ENCODE measurements at places on chromosomes 11 and 22. TPM values are rescaled to one million over a fixed set of nuclear protein-coding genes. Genes with fewer than 3 reads are reported as not detected.

OR8J1 gene
- not detected for total RNA-seq

NCAM1 gene
- total RNA-seq, result under 0.01 TPM

MIOX gene
- not detected for total RNA-seq

PTDSS2 gene
- 42.3 TPM for total RNA-seq

P4HA3 gene
- 0.27 TPM for total RNA-seq

OR52H1 gene
- 4.3 TPM for total RNA-seq

STARD10 gene
- 34.7 TPM for total RNA-seq

SMIM35 gene
- total RNA-seq, result under 0.01 TPM

CLMP gene
- under 0.01 TPM for total RNA-seq

C11orf91 gene
- total RNA-seq, result not detected

CBX7 gene
- 10.0 TPM for total RNA-seq

MMP7 gene
- total RNA-seq, result 1.3 TPM

MRGPRX3 gene
- not detected for total RNA-seq

OR8K1 gene
- not detected for total RNA-seq

GPR83 gene
- total RNA-seq, result not detected

CDC45 gene
- total RNA-seq, result 8.9 TPM

CNTN5 gene
- total RNA-seq, result not detected

SCGB1C1 gene
- total RNA-seq, result not detected

OR52A1 gene
- 0.27 TPM for total RNA-seq

MMP1 gene
- total RNA-seq, result not detected

C11orf16 gene
- not detected for total RNA-seq

YWHAH gene
- 94.8 TPM for total RNA-seq

TTLL12 gene
- 83.5 TPM for total RNA-seq

CASP1 gene
- 13.5 TPM for total RNA-seq

SHANK2 gene
- 0.27 TPM for total RNA-seq

MUC6 gene
- total RNA-seq, result under 0.01 TPM

LRRC55 gene
- total RNA-seq, result under 0.01 TPM

GLYAT gene
- not detected for total RNA-seq

P2RX6 gene
- total RNA-seq, result 0.54 TPM

Data from hematopoietic multipotent progenitor cell (in vitro differentiated cells).